CMK (cell line): ENCODE measurements at places on chromosomes 7 and 10.

DNA sequence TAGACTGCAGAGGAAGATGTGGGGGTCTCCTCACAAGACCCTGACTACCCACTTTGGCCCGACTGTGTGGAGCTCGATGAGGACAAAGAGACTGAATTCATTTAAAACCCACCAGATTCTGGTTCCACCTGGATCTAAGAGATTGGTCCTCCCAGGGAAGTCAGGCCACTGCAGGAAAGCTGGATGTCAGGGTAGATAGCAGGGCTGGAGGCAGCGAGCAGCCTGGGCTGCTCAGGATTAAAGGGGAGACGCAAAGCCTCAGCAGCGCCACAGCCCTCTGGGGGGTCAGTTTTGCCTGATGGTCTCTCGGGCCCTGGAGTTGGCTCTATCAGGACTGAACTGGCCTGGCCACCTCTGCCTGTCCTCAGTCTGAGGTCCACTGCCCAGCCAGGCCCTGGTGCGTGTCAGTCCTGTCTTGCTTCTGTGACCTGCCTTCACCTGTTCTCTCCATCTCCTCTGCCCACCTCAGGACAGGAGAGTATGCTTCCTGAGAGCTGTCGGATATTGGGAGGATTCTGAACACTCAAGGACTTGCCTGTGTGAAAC lies 12.2 kb upstream of the KLRG2 start:
- no peak for DNase-seq

DNA sequence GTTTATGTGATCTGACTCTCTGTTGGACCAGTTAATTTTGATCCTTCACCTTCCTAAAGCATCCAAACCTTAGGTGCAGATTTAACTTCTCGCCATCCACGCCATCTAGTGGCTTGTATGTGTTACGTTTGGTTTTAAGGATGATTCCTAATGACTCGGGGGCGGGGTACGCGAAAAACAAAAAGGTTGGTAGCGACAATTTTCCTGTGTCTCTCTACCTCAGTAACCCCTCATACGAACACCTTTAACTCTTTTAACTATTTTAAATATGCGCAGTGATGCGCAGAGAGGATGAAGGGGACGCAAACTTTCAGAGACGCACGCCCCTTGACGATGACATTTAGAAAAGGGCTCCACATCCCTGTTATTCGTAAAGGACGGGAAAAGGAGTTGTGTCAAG lies 714 bp upstream of the KCND2 start:
- DNase-seq = peak; percentile 7

GRCh38 chr10:17263580-17263979 lies 35.5 kb downstream of the VIM start:
- no peak for DNase-seq

- no peak for DNase-seq
Observed at GRCh38 chr7:122618585-122619189, 80.2 kb downstream of the RNF133 start.

DNA sequence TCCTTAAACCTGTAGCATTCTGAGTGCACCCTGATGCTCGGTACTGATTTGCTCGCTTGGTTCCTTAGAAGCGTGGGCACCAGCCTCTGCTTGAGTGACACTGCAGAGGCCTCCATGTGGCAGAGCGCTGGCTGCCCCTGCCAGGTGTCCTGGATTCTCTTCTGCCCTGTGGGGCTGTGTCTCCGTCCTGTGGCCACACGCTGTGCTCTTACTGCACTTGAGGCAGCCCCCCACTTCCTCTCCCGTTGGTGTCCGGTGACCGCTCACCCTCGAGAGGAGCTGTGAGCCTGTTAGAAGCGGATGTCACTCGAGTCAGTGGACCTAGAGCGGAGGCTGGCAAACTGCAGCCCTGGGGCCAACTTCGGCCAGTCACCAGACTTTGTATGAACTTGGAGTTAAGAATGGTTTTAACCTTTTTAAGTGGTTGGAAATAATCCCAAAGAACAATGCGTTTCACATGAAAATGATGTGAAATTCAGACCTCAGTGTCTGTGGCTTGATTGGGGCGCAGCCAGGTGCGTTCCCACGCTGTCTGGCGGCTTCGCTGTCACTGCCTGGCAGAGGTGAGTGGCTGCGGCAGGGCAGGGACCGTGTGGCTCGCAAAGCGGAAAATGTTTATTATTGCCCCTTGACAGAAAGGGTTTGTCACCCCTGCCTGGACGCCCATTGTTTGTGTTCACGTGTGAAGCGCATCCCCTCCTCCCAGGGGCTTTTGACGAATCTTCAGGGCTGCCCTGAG lies 114.6 kb downstream of the CYTH3 start:
- DNase-seq = no peak

GRCh38 chr7:81924494-81924893 lies 154.6 kb upstream of the HGF start:
- DNase-seq = no peak

DNA sequence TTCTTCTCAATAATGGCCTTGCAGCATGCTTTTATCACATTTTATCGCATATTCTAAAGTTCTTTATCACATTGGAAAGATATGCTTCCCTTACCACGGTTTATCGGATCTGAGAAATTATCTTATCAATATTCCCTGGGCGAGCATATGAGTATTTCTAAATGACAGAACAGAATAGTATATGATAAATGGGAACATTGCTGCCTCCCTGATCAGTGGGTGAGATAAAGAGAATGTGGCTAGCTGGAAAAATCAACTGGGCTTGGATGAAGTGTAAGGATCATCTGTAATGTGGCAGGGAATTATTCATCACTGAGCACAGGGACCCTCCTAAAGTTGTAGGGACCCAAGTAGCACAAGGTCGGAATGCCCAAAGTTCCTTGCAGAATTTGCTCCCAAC lies 667.4 kb upstream of the NRP1 start:
- no peak for DNase-seq

GRCh38 chr10:125521721-125522680 lies 161.0 kb downstream of the TEX36 start:
- DNase-seq = peak; percentile 45

- DNase-seq = peak; percentile 51
Observed at GRCh38 chr7:2451171-2452073, 24.8 kb downstream of the GRIFIN start.

- no peak for DNase-seq
Observed at GRCh38 chr7:37201876-37202198, 246.8 kb downstream of the ELMO1 start.

DNA sequence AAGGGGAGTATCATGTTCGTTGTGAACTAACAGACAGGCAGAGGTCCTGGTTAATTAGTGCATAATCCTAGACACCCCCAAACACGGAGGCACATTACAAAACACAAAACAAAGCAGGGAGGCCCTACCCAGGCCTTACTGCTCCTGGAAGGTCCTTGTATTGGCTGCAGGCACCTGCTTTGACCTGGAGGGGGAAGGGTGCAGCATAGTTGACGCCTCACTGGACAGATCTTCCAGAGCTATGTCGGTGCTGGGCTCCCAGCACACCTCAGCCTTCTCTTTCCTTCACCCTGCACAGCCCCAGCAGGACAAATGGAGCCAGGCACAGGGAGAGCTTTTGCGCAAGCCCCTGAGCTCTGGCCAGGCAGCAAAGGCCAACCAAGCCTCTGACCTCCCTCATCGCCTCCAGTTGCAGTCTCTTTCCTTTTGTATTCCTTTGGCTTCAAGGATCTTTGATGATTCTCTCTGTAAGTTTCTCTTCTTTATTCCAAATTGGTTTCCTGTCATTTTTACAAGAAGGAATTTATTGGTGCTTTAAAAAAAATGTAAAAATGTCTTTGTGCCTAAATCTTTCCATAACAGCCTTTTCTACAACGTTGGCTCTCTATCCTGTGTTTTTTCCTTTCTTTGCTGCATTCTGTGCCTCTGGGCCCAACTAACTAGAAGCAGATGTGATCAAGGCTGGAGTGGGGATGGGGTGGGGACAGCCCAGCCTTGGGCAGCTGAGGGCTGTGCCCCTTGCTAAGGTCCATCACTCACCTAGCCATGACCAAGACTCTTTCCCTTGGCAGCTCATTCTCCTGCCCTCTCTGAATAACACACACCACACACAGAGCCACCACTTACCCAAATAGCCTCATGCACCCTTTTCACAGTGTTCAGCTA lies 317.1 kb upstream of the NPVF start:
- no peak for DNase-seq

DNA sequence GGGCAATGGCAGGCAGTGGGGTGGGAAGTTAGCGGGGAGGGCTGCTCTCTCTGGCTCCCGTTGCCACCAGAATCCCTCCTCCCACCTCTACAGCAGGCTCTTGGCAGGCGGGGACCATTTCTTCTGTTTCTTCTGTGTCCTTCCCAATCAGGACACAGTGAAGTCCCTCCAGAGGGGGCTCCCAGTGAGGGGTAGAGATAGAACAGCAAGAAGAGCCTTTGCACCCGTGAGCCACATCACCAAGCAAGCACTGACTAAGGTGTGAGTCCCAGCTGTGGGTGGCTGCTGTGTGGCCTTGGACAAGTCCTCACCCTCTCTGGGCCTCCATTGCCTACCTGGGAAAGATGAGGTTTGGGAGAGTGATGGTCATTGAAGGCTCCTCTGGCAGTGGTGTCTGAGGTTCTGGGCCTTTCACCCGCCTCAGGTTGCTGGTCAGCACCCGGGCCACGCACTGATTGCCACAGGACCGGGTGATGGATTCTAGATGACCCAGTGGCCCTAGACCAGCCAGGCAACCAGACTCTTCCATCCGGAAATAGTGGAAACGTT lies 26.0 kb upstream of the PCBD1 start:
- DNase-seq = no peak

GRCh38 chr7:148624735-148625134 lies 34.2 kb downstream of the C7orf33 start:
- DNase-seq = no peak

- no peak for DNase-seq
Observed at GRCh38 chr10:71605263-71605962, 114.2 kb downstream of the C10orf105 start.

GRCh38 chr10:86311906-86312305 lies 54.7 kb downstream of the GRID1 start:
- no peak for DNase-seq

GRCh38 chr7:39761449-39761848 lies 138.1 kb downstream of the RALA start:
- no peak for DNase-seq

GRCh38 chr10:47311193-47311931 lies 10.9 kb upstream of the GDF2 start:
- peak; percentile 52 for DNase-seq

- no peak for DNase-seq
Observed at GRCh38 chr10:34319197-34319846, 495.8 kb downstream of the PARD3 start.

GRCh38 chr7:94514917-94515316 lies 5.3 kb downstream of the CASD1 start:
- no peak for DNase-seq

GRCh38 chr10:69759641-69760040 lies 42.1 kb upstream of the COL13A1 start:
- DNase-seq = no peak

- no peak for DNase-seq
Observed at GRCh38 chr10:95034401-95034800, 34.9 kb downstream of the CYP2C8 start.

DNA sequence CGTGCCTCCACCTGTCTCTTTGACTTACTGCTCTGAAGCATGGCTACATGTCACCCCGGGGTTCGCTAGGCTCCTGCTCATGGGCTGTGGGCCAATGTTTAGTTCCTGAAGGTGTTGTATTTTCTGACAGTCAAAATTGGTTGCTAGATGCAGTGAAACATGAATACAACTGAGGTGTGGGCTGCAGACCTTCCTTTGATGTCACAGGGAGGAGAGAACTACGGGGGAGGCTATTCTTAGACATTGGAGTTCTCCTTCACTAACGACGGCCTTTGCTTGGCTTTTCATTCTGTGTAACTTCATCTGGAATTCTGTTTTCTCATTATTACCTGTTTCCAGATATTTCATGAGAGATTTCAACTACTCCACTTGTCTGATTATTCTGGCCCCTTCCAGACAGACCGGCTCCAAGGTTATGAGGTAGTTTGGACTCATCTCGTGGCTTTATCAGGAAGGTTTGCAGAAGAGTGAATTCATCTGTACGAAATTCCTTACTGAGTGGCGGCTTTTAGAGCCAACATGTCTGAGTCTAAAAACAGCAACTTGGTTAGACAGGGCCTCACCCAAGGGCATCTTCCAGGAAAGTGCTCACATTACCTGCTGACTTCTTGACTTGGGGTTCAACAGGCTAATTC lies 774.7 kb downstream of the SUGCT start:
- no peak for DNase-seq

DNA sequence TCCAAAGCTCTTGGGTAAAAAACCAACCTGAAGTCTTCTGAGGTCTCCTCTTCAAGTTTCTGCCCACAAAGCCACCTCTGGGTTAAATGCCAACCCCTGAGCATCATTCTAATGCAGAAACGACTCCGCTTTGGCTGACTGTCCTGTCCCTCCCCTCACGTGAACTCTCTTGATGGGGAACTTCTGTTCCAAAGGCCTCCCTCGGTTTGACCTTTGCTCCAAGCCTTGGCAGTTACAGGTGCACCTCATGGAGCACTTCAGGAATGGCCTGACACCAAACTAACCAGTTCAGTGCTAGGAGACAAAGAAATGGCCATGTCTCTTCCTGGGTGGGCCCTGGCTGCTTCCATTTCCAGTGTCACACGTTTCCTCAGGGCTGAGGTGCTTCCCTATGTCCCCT lies 20.0 kb downstream of the CAMK2G start:
- DNase-seq = no peak

- no peak for DNase-seq
Observed at GRCh38 chr10:130345728-130346127, 209.5 kb downstream of the GLRX3 start.

DNA sequence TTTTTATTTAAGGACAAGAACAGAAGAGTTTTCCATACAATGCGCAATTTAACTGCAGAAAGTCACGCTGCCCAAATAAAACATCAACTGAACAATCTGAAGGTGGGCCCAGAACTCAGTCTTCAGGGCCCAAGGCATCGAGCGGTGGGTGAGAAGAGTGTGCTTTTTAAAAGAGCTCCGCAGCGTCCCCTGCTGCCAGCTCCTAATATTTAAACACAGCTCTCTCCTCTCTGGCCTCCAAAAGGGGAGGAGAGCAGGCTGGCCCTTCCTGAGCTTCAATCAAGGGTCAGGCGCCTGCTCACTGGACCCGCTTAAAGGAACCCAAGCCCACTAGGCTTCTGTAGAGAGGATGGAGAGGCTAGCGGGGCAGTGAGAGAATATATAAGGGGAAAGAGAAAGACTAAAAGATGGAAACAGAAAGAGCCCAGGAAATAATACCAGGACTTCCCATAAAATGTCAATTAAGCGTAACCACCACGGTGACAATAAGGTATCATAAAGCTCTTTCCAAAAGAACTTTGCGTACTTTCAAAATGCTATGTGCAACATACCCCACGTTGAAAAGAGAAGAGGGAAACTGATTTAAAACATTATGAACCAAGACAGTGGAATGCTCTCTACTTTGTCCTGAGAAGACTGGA lies 2.8 kb downstream of the FAM53B start:
- no peak for DNase-seq

DNA sequence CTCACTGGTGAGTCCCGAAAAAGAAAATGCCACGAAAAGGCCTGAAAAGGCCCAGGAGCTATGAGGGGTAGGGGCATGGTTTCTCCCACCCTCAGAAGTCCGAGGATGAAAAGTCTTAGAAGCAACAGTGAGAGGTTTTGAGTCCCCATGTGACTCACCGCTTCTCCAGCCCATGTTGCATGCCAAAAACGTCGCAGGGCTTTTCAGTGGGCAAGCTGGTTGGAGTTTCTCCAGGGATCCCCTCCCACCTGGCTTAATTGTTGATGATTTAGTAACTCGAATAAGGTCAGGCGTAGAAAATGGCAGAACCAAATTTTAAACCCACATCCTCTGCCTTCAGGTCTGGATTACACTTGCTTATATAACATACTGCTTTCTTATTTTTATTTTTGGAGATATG lies 96.3 kb upstream of the ARMC3 start:
- DNase-seq = no peak
